ENCODE measurements at places on chromosomes 4 and X.

GRCh38 chr4:108900018-108900580 is 137.2 kb upstream of the ETNPPL start:
- no peaks in the 10 kb centered on the region for H3K36me3 ChIP-seq
- H3K4me1 ChIP-seq = no peaks in the 10 kb centered on the region
- no peak overlapping the region for H3K27ac ChIP-seq
- no peak for DNase-seq
- no peak overlapping the region for H3K4me3 ChIP-seq

- no peaks in the 10 kb centered on the region for H3K4me1 ChIP-seq
- H3K36me3 ChIP-seq = peaks cover 30% of the 10 kb centered on the region
- H3K4me3 ChIP-seq = no peak overlapping the region
These were observed 63.7 kb downstream of the SEC24D start for GRCh38 chr4:118772081-118772766.

- DNase-seq = no peak
- H3K4me1 ChIP-seq = no peaks in the 10 kb centered on the region
- H3K27ac ChIP-seq = no peak overlapping the region
- H3K27me3 ChIP-seq = no peaks in the 10 kb centered on the region
- H3K4me3 ChIP-seq = no peak overlapping the region
These were observed 43.3 kb downstream of the DHRSX start for GRCh38 chrX:2457289-2458133.

- H3K36me3 ChIP-seq = peaks cover 6% of the 10 kb centered on the region
- no peaks in the 10 kb centered on the region for H3K27me3 ChIP-seq
- no peak overlapping the region for H3K27ac ChIP-seq
- no peaks in the 10 kb centered on the region for H3K4me1 ChIP-seq
- no peak overlapping the region for H3K4me3 ChIP-seq
These were observed 3.5 kb downstream of the MSANTD1 start for GRCh38 chr4:3252480-3252828.

GRCh38 chrX:151015684-151016083 is 32.5 kb downstream of the HMGB3 start:
- H3K27ac ChIP-seq = no peak overlapping the region
- H3K4me1 ChIP-seq = no peaks in the 10 kb centered on the region
- peaks cover 7% of the 10 kb centered on the region for H3K27me3 ChIP-seq
- DNase-seq = no peak
- no peak overlapping the region for H3K4me3 ChIP-seq

DNA sequence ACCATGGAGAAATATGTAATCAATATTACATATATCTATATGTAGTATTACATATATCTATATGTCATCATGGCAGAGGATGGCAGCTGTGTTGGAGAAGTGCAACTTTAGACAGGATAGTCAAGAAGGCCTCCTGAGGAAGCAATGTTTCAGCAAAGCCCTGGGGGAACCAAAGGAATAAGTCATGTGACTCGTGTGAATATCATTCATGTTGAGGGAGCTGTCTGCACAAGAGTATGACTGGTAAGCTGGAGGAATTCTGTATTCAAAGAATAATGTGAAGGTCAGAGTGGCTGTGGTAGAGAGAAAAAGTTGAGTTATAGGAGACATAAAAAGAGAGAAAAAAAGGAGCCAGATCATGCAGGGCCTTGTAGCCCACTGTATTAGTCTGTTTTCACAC is 92.9 kb upstream of the EDNRA start:
- no peak overlapping the region for H3K4me3 ChIP-seq
- no peak for DNase-seq
- H3K36me3 ChIP-seq = no peaks in the 10 kb centered on the region
- H3K27ac ChIP-seq = no peak overlapping the region
- H3K27me3 ChIP-seq = no peaks in the 10 kb centered on the region
